ENCODE measurements at places on chromosomes 13 and 19. TPM values are rescaled to one million over a fixed set of nuclear protein-coding genes. Genes with fewer than 3 reads are reported as not detected.

The FLT3LG gene
- total RNA-seq, result not detected

The ZNF699 gene
- 3.0 TPM for total RNA-seq

The IGFL2 gene
- not detected for total RNA-seq

DNA sequence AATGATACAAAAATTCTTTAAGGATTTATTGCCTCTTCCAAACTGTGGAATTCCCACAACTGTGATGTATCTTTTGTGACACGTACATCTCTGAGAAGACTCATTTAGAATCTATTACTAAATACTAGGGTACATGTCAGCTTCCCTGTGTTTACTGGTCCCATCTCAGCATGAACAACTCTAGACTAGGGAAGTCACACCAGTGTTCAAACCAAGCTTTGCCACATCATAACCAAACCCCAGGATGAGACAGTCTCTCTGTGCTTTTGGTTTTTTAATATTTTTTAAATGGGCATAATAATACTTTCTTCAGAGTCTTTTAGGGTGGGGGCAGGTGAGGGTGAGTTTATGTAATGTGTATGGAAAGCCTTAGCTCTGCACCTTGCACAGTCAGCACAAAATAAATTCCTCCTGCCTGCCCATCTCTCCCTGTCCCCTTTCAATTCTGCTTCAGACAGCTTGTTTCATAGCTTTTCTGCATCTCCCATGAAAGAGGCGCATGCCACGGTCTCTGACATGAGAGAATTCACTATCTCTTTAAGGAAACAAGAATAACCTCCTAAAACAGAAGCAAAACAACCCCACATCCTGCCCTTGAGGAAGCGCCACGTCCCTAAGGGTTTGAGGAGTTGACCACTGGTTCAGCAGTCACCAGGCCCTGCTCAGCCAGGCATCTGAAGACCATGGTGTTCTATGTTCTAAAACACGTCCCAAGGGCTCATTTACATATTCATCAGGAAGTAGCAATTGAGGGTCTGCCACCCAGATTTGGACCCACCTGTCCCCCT lies 174.5 kb downstream of the USP12 start:
- ATAC-seq, result no peak

- no peak for ATAC-seq
Measured at GRCh38 chr13:30746791-30747190, 11.4 kb downstream of the ALOX5AP start.

All from motor neuron (in vitro differentiated cells).